ENCODE measurements at places on chromosomes 12 and 14.

- no peak for DNase-seq
These were observed 98.7 kb upstream of the RFLNA start for GRCh38 chr12:124196236-124196635.

DNA sequence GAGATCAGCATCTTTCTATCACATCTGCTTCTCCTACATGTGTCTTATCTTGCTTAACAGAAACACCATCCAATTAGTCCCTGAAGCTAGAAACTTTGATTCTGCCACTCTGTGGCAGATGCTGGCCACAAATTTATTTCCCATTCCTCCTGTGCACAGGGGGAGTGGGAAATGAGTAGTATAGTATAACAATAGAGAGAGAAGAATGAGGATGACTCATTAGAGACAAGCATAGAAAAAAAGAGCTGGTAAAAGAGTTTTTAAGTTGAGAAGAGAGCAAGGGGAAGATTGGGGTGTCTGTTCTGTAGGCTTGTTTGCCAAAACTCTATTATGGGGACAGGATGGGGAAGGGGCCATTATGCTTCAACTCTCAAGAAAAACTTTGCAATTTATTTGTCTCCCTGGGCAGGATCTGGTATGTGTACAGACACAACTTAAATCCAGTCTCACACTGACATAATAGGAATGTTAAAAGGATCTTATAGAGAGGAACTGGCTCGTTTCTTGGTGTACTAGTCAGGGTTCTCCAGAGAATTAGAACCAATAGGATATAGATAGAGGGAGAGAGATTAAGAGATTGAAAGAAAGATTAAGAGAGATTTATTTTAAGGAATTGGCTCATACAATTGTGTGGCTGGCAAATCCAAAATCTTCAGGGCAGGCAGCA, 142.6 kb upstream of the CPSF6 start:
- DNase-seq = no peak

DNA sequence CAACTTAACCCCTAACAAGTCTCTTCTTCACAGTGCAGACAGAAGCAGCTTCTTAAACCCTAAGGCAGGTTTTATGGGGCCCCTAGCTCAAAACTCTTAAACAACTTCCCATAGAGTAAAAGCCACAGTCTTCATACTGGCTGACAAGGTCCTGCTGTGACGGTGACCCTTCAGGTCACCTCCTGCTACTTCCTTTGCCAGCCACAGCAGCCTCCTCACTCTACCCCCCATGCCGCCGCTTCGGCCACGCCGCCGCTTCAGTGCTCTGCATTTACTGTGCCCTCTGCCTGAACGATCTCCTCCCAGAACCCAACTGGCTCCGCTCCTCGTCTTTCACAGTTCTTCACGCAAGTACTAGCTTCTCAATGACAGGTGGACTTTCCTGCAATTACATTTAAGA, 45.5 kb downstream of the ACADS start:
- DNase-seq = no peak

- no peak for DNase-seq
These were observed 83.2 kb downstream of the PITPNM2 start for GRCh38 chr12:123067654-123068053.

- no peak for DNase-seq
These were observed 1.4 kb upstream of the ABCD2 start for GRCh38 chr12:39620659-39621658.

- DNase-seq = no peak
These were observed 62.3 kb downstream of the RAB35 start for GRCh38 chr12:120054293-120054692.

DNA sequence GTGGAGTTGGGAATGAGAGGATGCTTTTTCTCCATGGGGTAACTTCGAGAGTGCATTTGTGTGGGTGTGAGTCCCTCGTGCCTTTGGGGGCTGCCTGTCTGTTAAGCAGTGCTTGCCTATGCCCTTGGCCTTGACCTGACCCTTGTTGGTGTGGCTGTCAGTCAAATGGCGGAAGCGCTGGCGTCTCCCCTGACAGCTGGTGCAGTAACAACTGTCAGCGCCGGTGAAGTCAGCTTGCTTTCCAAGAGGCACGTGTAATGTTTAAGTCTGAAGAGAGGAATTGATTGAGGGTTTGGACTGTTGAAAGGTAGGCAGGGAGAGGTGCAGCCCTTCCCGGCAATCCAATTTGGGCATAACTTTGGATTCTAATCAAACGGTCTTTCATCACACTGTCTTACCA, 211.3 kb downstream of the AACS start:
- no peak for DNase-seq

GRCh38 chr12:127588249-127588648, 678.7 kb upstream of the TMEM132C start:
- DNase-seq = peak; percentile 73

DNA sequence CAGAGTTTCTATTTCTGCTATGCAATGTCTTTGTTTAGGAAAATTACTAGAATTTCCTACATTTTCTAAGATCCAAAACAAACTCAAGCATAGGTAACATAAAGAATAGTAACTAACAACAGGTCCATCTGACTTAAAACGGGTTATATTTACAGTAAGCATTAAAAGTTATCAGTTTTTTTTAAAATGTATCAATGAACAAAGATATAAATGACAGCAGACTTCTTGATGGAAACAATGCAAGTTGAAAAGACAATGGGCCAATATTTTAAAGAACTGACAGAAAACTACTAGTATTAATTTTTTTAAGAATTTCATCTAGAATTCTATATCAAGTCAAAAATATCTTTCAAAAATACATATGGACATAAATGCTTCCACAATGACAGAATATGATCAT, 367.1 kb upstream of the MGAT4C start:
- no peak for DNase-seq

DNA sequence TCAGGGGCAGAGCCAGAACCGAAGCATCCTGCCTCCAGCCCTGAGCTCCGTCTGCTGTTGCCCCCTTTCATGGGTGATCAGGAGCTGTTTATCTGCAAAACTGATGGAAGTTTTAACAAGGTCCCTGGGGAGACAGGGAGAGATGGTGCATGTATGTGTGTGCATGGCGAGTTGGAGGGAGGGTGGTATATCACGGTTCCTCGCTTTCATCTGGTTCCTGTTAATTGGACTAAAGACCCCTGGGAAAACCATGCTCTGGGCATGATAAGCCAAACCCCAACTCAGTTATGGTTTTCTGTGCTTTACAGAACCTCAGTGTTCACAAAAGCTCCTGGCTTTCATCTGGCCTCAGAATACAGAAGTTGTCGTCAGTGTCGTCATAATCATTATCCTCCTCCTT, 133.6 kb downstream of the KSR2 start:
- DNase-seq = no peak

GRCh38 chr12:95548539-95549391, 2.5 kb downstream of the USP44 start:
- DNase-seq = no peak

GRCh38 chr12:56768424-56768823, 5.3 kb downstream of the HSD17B6 start:
- DNase-seq = no peak

DNA sequence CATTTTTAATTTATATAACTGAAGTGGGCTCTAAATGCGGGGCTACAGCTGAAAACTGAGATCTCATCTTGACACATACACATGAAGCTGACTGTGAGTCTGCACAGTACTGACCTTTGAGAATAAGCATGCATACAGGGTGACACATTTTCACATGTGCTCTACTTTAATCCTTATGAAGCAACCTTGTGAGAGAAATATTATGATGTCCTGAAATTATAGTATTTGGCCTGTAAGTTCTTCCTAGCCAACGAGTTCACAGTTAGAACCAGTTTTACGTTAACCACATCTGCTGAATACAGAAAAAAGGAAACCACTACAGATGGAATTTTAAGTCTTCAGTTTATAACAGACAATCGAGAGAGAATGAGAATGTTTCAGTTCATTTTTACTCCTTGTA, 70.3 kb downstream of the SPPL3 start:
- no peak for DNase-seq

- DNase-seq = no peak
These were observed 10.6 kb downstream of the TMED10 start for GRCh38 chr14:75165586-75166391.
